ENCODE measurements at places on chromosomes 2 and 18.

DNA sequence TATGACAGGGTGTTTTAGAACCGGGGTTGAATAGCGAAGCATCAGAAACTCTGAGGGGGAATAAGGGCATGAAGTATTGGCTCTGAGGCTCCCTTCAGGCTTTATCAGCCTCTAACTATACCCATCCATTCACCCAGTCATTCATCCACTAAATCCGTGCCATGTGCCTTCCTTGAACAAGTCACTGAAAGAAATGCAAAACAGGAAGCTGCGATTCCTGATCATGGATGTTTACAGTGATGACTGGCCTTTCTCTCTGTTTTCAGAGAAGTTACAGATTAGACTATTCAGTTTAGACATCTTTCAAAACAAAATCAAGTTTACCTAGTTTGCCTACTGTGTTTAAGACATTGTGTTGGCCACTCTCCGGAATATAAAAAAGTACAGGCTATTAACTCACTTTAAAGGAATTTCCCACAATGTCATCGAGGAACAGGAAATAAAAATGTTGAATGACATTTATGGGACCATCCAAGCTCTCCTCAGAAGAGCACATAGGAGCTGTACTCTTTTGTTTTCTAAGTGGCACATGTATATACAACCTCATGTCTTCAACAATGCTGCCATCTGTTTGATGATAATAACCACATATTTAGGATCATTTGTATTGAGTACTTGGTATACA lies 43.8 kb upstream of the SLC14A1 start:
- DNase-seq = no peak

DNA sequence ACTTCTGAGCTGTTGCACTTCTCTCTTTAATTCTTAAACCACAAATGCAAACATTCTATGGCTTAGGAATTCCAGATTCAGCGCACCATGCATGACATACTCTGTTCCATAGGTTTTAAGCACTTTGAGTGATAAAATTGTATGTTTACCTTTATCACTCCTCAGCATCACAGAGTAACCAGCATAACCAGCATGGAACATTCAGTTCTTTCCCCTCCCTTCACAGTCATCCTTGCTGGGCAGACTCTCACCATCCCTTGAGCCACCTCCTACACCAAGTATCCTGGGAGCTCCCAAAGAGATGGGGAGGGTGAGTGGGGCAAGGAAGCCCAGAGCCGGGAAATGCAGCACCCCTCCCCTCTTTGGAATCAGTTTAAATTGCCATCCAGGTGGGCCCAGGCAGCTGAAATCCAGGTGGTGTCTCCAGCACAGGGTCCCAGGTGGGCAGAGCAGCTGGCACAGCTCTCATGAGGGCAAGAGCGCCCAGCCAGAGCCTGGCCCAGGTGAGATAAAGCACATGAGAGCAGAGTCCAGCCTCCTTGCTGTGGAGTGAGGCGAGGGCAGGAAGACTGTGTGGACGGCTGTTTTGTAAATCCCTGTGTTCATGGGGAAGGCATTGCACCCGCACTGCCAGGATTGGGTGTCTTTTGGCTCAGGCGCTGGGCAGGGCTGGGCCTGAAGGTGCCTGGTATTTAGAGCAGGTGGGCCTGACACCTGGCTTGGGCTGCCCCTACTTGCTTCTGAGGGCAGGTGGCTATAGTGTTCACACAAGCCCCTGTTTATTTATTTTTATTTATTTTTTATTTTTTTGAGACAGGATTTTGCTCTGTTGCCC lies 36.8 kb downstream of the LAMA3 start:
- DNase-seq = no peak

DNA sequence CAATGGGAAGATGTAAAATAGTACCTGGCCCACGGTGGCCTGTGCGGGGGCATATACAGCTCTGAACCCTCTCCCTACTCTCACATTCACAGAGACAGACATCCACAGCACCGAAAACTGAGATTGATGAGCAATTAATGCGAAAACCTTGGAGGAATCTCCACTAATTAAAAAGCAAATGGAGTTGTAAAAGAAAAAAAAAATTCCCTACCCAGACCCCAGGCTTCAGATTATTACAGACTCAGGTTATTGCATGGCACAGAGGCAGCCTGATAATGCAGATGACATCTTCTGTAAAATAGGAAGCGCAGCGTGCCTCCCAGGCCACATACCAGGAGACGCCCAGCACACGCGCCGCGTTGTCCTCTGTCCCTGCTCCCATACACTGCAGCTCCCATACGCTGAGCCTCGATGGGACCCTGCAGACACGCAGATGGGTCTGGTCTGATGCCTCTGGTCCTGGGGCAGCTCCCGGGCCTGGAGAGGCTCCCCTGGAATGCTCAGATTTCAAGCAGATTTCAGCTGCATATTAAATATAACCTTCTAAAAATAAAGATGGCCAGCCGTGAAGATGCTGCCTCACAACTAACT lies 496.1 kb upstream of the MYT1L start:
- DNase-seq = no peak

DNA sequence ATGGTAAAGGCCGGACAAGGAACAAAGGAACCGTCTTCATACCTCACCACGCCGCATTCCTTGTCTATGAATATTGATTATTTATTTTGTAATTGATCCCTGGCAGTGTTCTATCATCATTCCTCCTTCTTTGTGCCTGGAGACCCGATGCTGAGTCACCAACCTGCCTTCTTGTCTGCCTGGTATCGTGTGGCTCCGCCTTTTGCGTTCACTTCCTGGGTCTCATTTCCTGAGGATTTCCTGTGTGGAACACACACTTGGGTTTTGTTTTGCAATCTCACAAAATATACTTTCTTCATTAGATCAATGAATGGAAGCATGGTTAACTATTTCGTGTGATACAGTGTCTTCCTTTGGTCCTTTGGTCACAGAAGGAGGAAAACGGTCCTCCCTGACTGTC lies 95.5 kb upstream of the SNTG2 start:
- DNase-seq = no peak

DNA sequence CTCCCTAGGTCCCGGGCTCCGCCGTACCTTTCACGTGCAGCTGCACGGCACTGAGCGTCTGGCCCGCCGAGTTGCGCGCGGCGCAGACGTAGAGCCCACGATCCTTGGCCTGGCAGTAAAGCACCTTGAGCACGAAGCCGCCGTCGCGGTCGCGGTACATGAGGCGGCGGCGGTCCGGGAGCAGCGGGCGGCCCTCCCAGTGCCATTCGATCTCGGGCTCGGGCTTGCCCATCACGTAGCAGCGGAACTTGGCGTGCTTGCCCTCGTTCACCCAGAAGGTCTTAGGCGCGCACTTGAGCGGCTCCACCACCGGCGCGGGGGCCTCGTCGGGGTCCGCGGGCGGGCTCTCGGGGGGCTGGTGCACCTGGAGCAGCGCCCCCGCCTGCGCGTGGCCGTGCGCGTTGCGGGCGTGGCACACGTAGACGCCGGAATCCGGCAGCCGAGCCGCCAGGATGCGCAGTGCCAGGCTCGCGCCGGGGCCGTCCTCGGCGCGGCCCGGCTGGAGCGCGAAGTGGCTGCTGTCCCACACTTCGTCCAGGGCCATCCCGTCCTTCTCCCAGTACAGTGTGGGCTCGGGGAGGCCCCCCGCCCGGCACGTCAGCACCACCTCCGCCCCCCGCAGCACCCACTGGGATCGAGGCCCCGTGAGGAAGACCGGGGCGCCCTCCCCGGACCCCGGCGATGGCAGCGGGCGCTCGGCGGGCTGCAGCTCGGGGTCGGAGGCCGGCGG lies 980 bp downstream of the OBSL1 start:
- no peak for DNase-seq

GRCh38 chr2:225486236-225486635 lies 86.7 kb downstream of the NYAP2 start:
- DNase-seq = no peak

DNA sequence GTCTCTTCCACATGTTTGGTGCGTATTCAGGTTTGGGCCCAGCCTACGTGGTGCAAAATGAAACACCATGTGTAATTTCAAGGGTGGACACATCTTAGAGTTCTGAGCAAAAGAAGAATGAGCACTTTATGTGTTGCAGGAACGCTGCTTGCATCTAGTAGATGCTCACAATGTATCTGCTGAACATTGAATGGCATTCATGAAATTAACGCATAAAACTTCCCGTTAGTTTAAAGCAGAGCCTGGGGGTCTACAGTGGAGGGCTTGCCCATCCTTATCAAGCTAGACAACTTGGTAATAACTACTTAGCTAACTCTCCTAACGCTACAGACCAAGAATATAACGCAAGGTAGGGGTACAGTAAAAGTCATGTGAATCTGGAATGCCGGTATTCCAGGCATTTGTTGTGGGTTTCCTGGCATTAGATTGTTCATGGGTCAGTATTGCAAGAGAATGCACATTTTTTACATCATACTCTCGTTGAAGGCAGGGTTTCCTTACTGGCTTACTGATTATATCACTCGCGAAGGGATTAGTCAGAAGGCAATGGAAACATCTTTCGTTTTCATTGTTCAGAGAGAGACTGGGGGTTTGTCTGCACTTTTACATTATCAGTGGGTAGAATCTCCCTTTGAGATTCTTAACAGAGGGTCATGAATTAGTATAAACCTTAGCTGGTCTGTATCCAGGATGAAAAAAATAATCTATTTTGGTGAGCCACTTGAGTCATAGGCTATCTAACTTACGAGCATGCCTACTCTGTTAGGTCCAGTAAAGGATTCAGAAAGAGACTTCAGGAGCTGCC lies 229.5 kb upstream of the EPAS1 start:
- no peak for DNase-seq

GRCh38 chr18:45463451-45463850 lies 151.8 kb upstream of the SLC14A2 start:
- no peak for DNase-seq

- DNase-seq = no peak
These were observed 1.8 kb downstream of the ACVR1 start for GRCh38 chr2:157874348-157874747.

- no peak for DNase-seq
These were observed 94.1 kb upstream of the THOC1 start for GRCh38 chr18:361941-362310.

- no peak for DNase-seq
These were observed 49.8 kb upstream of the CABYR start for GRCh38 chr18:24089076-24089475.

DNA sequence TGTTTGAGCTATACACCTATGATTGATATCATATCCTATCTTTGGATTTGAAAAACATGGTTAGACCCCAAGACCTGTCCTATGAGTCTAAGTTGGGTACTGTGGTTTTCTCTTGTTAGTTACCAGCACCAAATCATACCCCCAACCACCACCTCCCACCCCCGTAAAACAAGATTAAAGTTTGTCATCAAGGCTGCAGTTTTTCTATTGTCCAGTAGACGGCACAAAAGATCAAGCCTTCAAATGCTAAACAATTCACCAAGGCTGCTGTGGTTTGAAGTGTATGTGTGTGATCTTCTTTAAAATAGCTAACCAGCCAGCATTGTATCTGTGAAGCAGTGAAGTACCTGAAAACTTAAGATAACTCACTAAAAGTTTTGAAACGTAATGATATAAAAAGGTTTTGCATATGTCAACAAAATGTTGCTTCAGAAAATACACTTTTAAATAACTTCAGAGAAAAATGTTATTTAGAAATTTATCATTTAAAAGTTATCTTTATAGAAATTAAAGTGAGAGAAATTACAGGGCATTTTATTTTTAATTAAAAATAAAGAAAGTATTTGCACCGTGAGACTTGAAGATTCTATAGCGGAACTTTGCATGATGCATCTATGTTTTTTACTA lies 5.8 kb upstream of the MEIS1 start:
- DNase-seq = no peak

GRCh38 chr18:5584746-5585417 lies 41.1 kb upstream of the EPB41L3 start:
- DNase-seq = no peak

DNA sequence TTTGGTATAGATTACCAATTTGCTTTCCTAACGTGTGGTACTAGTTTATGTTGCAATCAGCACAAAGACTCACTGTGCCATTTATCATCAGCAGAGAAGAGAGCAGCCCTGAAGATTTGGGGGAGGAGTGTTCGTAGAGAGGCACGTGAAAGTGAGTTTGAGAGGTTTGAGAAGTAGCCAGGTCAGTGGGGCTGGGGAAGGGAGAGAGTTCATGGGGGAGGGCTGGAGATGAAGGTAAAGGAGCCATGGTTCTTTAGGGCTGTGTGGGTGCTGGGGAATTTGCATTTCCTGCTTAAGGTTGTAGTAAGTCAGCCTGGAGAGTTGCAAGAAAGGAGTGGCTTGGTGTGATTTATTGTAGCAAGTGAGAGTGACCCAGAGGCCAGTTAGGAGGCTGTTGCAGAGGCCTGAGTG lies 172.1 kb downstream of the NEDD4L start:
- DNase-seq = no peak

DNA sequence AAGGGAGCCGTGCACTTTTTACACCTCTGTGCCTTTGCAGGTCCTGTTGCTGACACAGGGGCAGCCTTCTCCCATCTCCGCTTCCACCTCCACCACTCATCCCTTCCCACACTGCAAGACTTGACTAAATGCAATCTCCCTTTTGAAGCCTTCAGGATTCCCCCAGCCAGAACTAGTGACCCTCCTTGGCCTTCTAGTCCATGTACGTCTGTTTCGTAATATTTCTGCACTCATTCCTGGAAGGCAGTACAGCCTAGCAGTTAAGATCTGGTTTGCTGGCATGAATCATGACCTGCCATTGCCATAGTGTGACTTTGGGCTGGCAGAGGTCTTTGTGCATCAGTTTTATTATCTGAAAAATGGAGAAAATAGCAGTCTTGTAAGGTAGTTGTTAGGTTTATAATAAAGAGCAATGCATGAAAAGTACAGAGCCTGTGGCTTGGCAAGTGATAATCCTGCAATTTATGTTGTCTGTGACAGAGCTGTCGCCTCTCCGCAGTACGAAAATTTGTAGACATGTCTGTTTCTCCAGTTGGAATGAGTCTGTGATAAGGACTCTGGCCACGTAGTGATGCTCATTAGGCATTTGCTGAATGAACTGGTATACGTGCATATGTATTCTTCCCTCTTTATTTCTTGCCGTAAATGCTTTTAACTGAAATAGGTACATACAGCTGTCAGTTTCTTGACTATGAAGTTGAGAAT lies 36.7 kb downstream of the NCK2 start:
- DNase-seq = no peak

- DNase-seq = no peak
These were observed 17.8 kb downstream of the PER2 start for GRCh38 chr2:238270606-238271005.

DNA sequence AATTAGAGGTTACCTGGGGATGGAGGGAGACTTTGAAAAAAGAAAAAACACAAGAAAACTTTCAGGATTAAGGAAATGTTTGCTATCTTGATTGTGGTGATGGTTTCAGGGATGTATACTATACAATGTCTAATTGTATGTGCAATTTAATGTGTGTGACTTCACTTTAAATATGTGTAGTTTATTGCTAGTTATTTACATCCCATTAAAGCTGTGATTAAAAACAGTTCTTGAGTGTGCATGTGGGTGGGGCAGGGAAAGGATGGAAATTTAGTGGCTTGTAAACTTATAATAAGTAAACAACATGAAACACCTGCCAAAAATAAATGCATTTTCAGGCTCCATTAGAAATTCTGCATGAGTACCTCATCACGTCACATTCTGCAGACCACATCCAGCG lies 167.0 kb downstream of the MYO5B start:
- DNase-seq = no peak

GRCh38 chr2:218286570-218287459 lies 5.5 kb downstream of the TMBIM1 start:
- no peak for DNase-seq
